EL (cell line): ENCODE measurements at places on chromosomes 11 and 22.

DNA sequence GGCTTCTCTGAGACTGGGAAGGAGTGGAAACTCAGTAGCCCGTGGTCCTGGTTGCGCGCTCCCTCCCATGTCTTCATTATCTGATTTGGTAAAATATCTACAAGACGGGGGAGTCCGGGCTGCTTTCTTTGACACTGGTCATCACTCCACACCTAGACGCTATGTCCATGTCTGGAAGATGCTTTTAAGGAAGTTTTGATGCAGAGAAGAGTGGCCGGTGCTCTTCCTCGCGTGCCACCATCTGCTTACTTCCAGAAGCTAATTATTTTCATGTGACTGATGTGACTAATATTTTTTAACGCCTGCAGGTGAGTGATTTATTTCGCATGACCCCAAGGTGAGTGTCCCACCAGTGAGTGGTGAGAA lies 339 bp upstream of the TRIM21 start:
- DNase-seq = no peak

DNA sequence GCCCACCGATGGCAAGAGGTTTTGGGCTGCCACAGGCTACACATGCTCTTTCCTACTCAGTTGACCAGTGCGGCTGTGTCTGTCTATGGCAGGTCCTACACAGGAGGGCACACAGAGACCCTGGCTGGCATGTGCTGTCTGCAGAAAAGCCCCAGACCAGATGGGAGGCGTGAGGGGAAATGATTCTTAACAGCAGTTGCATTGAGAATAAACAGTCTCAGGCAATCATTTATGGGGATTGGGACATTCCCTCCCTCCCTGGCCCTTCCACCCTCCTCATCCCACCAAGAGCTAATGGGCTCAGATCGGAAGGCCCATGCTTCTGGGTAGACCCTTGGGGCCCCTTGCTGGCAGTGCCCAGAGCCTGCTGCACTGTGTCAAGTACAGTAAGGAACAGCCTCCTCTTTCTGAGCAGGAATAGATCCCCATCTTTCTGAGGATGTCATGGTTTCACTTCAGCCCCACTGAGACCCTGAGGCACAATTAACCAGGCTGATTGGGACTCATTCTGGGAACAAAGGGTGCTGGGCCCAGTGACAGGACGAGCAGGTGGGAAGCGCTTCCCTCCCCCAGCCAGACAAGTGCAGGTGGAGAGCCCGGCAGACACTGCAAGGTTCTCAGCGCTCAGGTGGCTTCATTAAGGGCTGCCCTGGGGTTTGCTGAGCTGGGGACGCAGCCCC lies 28.3 kb downstream of the TSPAN18 start:
- DNase-seq = no peak

GRCh38 chr11:78929207-78929905 lies 354.7 kb upstream of the NARS2 start:
- DNase-seq = no peak

DNA sequence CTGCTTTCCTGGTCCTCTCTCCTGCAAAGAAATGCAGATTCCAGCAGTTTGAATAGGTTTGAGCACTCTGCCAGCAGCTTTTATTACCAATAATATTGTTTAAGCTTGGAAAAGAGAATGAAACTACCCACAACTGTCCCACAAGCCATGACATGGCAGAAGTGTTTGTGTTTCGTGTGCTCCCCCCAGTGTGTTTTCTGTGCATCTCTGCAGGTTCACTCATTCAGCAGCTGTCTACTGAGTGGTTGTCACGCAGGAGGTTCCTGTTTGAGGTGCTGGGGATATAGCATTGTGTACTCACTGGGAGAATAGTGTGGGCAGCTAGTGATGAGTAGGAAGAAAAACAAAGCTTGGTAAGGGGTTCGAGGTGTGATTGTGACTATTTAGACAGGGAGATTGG lies 55.3 kb upstream of the SUSD2 start:
- no peak for DNase-seq

GRCh38 chr11:64292460-64293254 lies 1.6 kb downstream of the KCNK4 start:
- DNase-seq = no peak

GRCh38 chr11:35057926-35058668 lies 80.9 kb upstream of the CD44 start:
- DNase-seq = no peak

DNA sequence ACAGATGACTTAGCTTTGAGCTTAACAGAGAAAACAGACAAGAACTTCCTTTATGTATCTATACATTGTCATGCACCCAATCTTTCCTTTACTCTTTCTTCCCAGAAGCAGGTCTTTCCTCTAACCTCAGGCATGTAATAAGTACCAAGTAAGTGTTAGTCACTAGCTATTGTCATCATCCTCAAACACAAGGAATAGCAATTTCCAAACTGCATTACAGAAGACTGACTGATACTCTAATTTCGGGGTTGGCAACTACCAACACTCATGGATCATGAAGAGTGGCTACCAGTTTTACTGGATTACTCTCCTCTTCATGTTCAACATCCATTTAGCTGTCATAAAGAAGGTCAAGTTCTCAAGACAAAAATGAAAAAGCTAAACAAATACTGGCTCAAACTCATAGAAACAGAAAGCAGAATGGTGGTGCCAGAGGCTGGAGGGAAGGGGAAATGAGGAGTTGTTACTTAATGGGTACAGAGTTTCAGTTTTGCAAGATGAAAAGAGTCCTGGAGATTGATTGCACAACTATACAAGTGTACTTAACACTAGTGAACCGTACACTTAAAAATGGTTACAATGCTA lies 111.6 kb downstream of the SIK3 start:
- peak; percentile 83 for DNase-seq
